ENCODE measurements at places on chromosomes 5 and 9.
A peak's percentile ranks its signal among the peaks of the same experiment; 100 is the strongest.

- no peak for DNase-seq
Observed at GRCh38 chr5:76715736-76716455, at the start of gene F2R. F2R (plus strand) TSS chr5:76716126; CDS start chr5:76716308, 182 bp downstream.

- no peak for DNase-seq
Observed at GRCh38 chr9:128142061-128142460, 7.2 kb upstream of the LCN2 start.

DNA sequence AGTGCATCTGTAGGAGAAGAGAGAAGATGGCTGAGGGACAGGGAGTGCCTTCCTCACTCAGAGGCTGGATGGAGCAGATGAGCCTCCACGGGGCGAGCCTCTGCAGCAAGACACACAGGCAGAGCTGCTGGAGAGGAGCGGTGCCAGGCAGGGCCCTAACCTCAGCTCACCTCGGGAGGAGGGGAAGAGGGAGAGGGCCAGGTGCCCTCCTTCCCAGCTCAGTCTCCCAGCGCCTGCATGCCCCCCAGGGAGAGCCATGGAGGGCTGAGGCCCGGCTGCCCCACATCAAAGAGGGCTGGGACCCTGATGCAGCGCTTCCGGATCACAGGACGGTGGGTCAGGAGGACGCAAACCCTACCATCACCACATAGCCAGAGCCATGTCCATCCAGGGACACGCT lies 13.6 kb upstream of the SPATA31E1 start:
- no peak for DNase-seq

- no peak for DNase-seq
Observed at GRCh38 chr5:162485666-162486292, 418.2 kb downstream of the GABRG2 start.

- no peak for DNase-seq
Observed at GRCh38 chr9:126474786-126475485, 138.8 kb upstream of the LMX1B start.

- DNase-seq = no peak
Observed at GRCh38 chr5:121366515-121366914, 485.2 kb upstream of the FTMT start.

- DNase-seq = no peak
Observed at GRCh38 chr9:93501406-93501805, 48.0 kb upstream of the FAM120AOS start.

GRCh38 chr5:39424736-39425637 lies at the start of gene DAB2:
DAB2 (minus strand) TSS chr5:39424980; CDS start chr5:39394320, 30,660 bp downstream.
- no peak for DNase-seq

DNA sequence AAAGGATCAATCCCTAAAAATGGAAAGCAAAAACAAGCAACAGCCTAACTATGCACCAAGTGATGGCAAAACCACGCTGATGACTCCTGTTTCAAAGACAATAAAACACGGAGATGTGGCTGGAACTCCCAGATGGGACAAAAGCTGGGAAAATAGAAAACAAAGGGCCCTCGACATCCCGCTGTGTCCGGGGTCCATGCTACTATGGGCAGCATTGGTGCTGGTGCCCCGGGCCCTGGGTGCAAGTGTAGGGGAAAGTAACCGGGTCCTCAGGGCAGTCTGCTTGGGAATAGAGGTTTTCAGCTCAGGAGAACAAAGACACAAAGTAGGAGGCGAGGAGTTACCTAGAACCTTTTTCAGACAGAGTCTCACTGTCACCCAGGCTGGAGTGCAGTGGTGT lies 46.1 kb downstream of the MRPL36 start:
- DNase-seq = no peak

GRCh38 chr9:132546148-132547051 lies 36.0 kb upstream of the BARHL1 start:
- no peak for DNase-seq

DNA sequence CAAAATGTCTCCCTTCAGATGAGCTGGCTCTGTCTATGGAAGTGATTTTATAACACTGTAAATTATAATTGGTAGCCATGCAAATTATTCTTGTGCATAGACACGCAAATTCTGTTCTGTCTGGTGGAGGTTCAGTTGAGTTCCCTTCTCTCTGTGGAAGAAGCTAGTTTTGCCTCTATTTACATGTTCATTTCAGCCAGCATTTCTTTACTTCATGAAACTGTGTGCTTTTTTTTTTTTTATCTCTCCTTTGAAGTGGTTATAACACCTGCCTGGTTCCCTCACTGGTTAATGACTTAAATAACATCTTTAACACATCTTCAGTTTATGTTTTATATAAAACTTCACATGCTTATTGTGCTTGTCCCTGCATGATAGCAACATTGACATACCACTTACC lies 149.4 kb upstream of the FBXL7 start:
- no peak for DNase-seq

DNA sequence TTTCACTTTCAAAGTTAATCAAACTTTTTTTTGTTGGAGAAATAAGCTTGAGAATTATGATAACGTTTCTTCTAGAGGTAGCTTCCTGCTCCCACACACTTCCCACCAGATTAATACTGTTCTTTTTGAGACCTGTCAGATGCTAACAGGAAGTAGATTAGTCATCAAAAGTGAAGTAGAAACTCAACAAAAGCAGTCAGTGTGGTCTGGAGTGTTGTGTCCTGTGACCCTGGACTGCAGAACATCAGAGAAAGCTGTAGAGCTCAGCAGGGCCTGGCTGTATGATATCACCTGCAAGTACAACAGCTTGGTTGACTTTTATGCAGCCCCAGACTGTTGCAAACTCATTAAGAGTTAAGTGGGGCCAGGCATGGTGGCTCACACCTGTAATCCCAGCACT lies 495.7 kb upstream of the CYLC2 start:
- DNase-seq = no peak

- peak; percentile 22 for DNase-seq
Observed at GRCh38 chr5:151078490-151079262, 2.2 kb downstream of the TNIP1 start.

DNA sequence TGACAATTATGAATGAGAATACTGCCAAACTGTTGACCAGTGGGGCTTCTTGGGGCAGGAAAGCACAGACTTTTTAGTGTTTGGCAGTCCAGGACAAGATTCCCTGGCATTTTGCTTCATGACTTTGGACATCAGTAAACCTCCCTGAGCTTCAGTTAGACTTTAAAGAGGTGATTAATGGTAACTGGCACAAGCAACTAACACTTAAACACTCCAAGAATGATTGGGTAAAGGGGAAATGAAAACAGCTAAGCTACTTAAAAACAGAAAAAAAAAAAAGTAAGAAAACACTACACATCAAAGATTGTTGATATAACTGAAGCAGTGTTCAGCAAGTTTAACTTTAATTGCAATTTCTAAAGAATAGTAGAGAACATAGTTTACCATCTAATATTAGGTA lies 13.4 kb downstream of the PAIP1 start:
- no peak for DNase-seq

GRCh38 chr9:121339437-121339836 lies 30.6 kb downstream of the STOM start:
- DNase-seq = no peak

DNA sequence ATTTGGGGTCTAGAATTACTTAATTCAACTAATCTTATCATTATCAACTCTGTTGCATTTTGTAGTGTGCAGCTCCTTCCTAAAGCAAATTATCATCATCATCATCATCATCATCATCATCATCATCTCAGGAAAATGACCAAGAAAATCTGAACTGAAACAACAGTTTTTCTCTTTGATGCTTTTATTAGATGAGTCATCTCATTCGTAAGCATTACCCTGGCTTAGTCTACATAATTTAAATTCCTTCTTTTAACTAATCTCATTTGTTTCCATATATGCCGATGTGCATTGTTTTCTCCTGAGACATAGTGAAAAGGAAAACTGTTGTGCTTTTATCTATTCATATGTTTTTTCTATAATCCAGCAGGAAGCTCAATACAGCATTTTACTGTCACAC lies 173.0 kb upstream of the PDE4D start:
- DNase-seq = no peak

DNA sequence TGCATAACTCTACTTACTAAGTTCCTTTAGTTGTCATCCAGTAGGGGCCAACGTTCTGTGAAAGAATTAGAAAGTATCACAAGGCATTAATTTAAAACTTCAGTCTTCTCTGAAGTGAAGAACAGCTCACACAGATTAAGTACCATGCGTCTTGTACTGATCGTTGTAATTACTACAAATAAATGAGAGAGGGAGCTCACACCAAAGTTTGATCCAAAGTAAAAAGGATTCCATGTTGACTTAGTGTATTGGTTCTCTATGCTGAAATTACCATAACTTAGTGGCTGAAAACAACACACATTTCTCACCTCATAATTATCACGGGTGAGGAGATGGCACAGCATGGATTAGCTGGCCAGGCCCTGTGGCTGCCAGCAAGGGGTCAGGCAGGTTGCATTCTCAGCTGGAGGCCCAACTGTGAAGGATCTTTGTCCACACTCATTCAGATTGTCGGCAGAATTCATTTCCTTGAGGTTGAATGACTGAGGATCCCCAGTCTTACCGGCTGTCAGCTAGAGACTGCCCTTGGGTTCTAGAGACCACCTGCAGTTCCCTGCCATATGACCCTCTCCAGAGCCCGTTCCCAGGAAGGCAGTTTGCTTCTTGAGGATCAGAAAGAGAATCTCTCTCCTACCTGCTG lies 169.1 kb downstream of the YTHDC2 start:
- DNase-seq = no peak

Measured in stimulated activated CD8-positive, alpha-beta memory T cell treated with anti-CD3 and anti-CD28 coated beads, Interleukin-7, amount 100 ng/mL, for 1 hour (primary cell).